Stimulated activated CD4-positive, alpha-beta T cell treated with anti-CD3 and anti-CD28 coated beads, Interleukin-1b, Interleukin-23, amount 100 ng/mL, for 1 hour (primary cell): ENCODE measurements at places on chromosomes 11 and 22.

DNA sequence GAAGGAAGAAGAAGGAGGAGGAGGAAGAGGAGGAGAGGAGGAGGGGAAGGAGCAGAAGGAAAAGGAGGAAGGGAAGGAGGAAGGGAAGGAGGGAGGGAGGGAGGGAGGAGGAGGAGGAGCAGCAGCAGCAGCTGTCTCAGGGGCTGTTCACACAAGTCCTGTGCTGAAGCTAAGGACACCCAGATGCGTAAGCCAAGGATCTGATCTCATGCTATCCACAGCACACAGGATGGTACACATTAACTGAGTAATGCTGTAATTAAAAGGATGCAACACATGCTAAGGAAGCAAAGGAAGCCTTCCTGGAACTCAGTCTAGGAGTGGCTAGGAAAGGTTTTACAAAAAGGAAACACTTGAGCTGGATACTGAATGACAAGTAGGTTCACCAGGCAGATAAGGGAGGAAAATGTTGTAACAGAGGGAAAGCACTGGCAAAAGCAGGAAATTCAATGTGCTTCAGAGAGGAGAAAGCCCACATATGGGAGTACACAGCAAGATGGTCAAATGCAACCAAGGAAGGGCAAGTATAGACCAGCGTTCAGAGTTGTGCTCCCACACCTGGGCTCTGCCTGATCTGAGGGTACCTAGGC is 32.0 kb downstream of the TRIM66 start:
- DNase-seq = no peak

DNA sequence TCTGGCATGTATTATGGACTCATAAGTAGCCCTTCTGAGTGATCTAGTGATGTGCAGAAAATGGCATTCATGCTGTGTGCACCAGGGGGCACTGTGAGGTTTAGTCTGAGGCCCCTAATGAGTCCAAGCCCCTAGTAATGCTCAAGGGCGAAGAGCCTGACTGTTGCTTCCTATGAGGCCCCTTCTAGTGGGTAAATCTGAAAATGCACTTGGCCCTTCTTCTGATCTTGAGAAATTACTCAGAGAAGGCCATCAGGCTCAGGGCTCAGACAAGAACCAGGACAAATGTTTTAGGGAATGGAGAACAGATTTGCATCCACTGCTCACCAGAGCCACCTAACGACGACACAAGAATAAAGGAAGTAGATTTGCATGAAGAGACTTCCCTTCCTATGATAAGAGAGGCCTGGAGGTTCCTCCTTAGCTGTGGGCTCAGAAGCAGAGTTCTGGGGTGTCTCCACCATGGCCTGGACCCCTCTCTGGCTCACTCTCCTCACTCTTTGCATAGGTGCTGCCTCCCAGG is 75.8 kb downstream of the GGTLC2 start:
- no peak for DNase-seq

- DNase-seq = no peak
These were observed 32.2 kb upstream of the HEPHL1 start for GRCh38 chr11:93988912-93989311.

- no peak for DNase-seq
These were observed 942 bp upstream of the TSPAN18 start for GRCh38 chr11:44725757-44726282.

DNA sequence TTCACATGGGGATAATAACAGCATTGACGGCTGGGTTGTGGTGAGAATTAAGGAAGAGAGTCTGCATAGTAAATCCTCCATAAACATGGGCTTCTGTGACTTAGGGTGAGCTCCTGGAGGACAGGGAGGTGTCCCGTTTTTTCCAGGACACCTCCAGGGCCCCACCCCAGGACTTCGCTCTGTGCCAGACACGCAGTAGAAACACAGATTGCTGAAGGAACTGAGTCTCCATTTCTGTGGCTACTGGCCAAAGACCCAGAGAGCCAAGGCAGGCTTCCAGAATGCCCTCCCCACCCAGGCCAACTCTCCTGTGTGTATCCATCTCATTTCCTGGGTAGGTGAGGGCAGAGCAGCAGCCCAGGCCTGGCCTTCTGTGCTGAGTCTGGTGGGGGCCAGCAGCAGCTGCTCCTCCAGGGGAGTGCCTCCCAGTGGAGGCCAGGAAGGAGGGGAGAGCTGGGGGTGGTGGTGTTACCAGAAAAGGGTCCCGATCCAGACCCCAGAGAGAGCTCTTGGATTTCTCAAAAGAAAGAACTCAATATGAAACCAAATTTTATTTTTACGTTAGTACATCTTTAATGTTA is 9.5 kb upstream of the RFPL3 start:
- no peak for DNase-seq

GRCh38 chr22:31144223-31144622 is 3.9 kb upstream of the PLA2G3 start:
- no peak for DNase-seq
